Heart right ventricle (tissue), 16 donors: ENCODE measurements at places on chromosomes 2 and 18. TPM values are rescaled to one million over a fixed set of nuclear protein-coding genes. Genes with fewer than 3 reads are reported as not detected.

DNA sequence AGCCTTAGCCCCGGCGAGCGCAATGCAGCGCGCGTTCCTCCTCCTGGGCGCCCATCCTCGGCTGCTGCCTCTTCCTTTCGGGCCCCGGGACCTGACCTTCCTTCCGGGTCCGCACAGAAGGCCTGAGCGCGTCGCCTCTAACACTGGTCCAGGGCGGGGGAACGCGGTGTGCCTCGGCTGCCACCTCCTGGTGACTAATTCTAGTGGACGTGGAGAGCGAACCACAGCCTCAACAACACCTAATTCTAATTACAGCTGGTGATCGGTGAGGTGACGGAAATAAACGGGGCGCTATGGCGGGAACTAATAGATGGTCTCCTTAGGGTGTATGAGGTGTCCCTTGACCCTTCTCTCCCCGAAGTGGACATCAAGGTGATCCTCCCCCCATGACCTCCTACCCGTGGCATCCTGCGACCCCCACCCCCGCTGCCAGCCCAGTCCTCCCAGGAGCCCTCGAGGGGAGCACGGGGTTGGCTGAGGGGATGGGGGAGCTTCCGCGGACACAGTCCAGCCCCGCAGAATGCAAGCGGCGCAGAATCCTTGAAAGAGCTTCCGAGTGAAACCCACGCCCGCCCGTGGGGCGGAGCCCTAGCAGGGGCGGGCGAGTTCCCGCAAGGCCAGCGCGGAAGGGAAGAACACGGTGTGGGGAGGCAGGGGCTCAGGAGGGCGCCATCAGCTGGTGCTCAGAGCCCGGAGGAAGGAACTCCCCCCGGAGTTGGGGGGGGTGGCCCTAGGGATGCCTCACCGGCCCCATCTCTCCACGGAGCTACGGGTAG, 12.8 kb upstream of the HMSD start:
- peak; percentile 79 for DNase-seq

GRCh38 chr2:162369551-162369950, 25.6 kb downstream of the GCA start:
- no peak for DNase-seq

GRCh38 chr2:152454960-152455359, 120.0 kb downstream of the FMNL2 start:
- DNase-seq = no peak

DNA sequence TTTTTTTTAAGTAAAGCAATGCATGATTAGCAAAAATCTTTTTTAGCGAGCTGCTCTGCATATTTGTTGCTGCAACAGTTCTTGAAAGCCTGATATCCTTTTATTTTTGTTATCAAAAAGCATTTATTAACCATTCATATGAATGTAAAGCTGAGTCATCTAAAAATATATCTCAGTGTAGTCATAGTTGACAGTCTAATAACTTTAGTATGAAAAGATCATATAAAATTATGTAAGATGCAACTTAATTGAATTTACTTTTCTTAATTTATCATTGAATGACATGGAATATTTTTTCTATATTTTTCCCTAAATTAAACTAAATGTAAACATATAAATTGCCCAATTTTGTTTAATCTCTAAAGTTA, 8.5 kb downstream of the UGP2 start:
- DNase-seq = no peak

DNA sequence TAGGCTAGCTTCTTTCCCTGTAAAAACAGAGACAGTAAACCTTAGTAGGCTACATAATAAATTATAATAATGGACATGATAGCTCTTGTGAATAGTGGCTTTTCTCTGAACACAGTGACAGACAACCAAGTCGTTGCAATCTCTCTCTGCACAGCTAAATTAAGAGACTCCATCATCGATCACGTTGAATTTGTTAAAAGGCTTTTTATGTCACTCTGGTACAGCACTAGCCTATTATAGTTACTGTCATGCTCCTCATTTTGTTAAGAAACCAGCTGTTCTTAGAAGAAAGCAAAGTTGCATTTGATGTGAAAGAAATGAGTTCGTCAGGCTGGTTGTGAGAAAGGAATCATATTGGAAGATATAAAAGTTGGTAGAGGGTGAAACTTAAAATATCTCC, 50.3 kb upstream of the ARHGAP28 start:
- no peak for DNase-seq

The NPPC gene
- total RNA-seq = 2.2 TPM

The BOLL gene
- not detected for total RNA-seq
